ENCODE measurements at places on chromosomes 16 and 17.

- DNase-seq = no peak
These were observed 9.4 kb downstream of the CYGB start for GRCh38 chr17:76528156-76528527.

DNA sequence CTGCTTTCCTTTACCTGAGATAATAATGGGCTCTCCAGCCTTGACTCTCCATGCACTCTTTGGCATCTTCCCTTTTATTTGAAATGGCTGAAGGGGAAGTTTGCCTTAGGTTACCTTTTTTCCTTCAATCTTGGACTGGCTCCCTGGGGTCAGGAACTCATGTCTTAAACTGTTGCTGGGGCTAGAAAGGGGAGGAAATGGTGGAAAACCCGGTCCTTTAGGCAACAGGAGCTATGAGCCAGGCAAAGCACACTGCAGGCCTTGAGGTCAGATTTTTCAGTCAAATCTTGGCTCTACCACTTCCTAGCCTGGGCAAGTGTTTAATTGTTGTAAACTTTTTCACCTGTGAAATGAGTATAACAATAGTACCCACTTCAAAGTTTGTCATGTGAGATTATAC lies 30.2 kb downstream of the MINK1 start:
- DNase-seq = no peak

GRCh38 chr16:50198802-50199403 lies 45.8 kb downstream of the TENT4B start:
- DNase-seq = no peak

- no peak for DNase-seq
These were observed 79.1 kb upstream of the SEC14L1 start for GRCh38 chr17:77061669-77062068.

GRCh38 chr17:58245428-58246103 lies 7.2 kb downstream of the LPO start:
- no peak for DNase-seq

DNA sequence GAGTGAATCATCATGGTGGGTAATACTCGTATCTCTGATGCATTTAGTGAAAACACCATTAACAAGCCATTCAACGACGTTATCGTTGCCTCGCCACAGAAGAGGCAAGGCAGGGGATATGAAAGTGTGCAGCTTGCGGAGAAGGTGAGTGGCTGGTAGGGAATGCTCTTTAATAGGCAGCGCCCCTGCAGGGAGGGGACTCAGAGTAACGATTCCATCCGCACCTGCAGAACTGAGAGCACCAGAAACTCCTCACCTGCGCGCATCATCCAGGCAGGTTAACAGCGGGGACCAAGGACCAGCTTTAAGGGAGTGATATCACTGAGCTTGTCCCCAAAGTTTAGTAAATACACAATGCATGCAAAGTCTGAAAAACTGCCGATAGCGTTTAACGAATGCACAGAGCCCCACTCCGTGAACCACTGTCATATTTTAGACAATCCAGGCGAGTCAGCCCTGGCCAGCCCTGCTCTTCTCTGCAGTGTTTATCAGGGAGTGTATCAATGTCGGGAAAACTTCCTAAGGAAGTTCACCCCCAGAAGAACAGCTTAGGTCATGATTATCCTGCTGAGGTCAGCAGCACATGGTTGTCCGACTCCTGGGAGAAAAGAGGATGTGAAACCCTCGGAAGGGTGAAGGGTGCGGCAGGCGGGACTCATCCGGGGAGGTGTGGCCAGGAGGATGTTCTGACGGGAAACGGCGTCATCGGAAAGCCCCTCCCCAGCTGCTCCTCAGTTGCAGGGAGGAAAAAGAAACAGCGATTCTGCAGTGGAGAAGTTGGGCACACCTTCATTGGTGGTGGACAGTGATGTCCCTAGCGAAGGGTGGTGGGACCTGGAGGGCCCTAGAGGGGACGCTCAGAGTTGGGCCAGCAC lies 68.5 kb upstream of the DNAH17 start:
- peak; percentile 63 for DNase-seq

DNA sequence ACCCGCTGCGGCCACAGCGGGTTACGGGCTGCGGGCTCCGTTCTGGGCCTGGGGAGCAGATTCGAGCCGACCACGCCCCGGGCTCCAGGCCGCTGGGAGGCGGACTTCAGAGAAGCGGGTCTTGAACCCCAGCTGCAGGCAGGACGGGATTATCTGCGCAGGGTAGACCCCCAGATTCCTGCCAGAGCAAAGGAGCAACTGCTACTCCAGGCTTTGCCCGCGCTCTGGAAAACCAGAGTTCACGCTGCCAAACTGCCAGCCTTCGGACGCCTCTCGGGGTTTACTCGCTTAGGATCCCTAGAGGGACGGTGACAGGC lies 301 bp upstream of the ULK2 start:
- no peak for DNase-seq

DNA sequence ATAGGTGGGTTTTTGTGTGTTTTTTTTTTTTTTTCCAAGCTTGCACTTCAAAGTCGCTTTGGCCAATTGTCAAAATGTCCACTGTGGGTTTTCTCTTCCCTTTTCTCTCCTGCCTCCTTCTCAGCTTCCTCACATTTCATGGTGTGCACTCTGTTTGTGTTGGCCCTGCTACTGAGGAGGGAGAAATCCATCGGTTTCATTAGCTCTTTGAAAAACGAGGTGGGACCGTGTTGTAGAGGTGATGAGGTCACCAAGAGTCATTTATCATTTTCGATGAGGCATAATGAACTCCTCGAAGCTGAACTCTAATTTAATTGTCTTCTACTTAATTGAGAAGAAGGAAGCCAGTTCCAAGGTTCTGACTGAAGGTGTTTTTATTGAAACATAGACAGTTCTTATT lies 174.4 kb upstream of the TOX3 start:
- no peak for DNase-seq

DNA sequence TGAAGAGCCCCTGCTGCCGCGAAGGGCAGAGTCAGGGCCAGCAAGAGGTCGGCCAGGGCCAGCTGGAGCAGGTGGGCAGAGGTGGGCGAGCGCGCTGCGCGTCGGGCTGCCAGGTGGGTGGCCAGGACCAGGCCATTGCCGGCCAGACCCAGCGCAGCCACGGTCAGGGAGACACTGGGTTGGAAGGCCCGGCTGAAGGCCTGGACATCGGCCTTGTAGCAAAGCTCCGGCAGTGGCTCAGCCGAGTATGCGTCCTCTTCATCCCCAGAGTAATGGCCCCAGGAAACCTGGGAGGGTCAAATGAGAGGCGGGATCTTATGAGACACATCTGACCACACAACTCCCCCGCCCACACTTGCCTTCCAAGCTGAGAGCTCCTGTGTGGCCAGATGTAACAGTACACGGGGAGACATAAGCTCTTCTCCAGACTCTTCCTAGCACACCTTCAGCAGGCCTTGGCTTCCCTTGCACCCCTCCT lies 1.3 kb downstream of the CCR10 start:
- DNase-seq = no peak

All from stimulated activated CD4-positive, alpha-beta T cell treated with anti-CD3 and anti-CD28 coated beads, Interleukin-1b, Interleukin-23, amount 100 ng/mL, for 48 hours (primary cell).